ENCODE measurements at places on chromosomes 16 and 17. TPM values are rescaled to one million over a fixed set of nuclear protein-coding genes. Genes with fewer than 3 reads are reported as not detected.

The OXLD1 gene
- 45.3 TPM for total RNA-seq

The C16orf54 gene
- total RNA-seq: 1.1 TPM

The FKBP10 gene
- total RNA-seq: 12.6 TPM

The CEP295NL gene
- total RNA-seq: 4.2 TPM

The PRAC2 gene
- total RNA-seq: not detected

DNA sequence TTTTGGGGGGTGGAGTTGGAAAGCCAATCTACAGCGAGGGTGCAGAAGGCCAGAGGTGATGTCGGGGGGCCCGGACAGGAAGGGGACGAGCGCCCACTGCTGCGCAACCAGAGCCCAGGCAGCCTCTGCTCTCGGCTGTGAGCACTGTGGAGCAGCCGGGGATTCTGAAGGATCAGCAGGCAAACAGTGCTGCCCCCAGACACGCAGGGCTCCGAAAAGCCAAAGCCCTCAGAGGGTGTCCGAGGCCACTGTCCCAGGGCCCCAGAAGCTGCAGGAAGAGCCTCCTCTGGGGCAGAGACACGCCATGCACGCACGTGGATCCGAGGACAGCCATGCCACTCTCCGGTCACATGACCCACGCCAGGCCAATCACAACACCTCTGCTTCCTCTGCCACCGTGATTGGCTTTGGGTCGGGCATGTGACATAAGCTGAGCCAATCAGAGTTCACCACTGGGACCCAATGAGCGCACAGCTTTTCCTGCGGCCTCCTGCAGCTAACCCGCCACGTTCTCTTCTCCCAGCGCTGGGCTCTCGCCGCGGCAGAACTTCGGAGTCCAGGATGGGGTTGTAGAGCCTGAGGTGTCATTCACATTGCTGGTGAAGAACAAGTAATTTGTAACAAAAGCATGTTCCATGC lies 40.7 kb downstream of the ACTG1 start:
- H3K27me3 ChIP-seq: no peaks in the 10 kb centered on the region
- peak overlapping the region; percentile 12 for H3K4me3 ChIP-seq
- H3K4me1 ChIP-seq: peaks cover 14% of the 10 kb centered on the region
- peak overlapping the region; percentile 40 for H3K27ac ChIP-seq
- DNase-seq: peak; percentile 94

GRCh38 chr17:47205419-47205963 lies 3.7 kb upstream of the MYL4 start:
- H3K27me3 ChIP-seq: no peaks in the 10 kb centered on the region
- no peak for DNase-seq
- H3K4me3 ChIP-seq: no peak overlapping the region
- peaks cover 18% of the 10 kb centered on the region for H3K4me1 ChIP-seq

- H3K27me3 ChIP-seq: no peaks in the 10 kb centered on the region
- H3K36me3 ChIP-seq: no peaks in the 10 kb centered on the region
- H3K4me1 ChIP-seq: peaks cover 23% of the 10 kb centered on the region
- no peak overlapping the region for H3K27ac ChIP-seq
Measured at GRCh38 chr16:84509032-84509950, 4.8 kb upstream of the MEAK7 start.

GRCh38 chr17:54623746-54624145 lies 276.9 kb upstream of the TOM1L1 start:
- H3K27ac ChIP-seq: no peak overlapping the region
- no peaks in the 10 kb centered on the region for H3K27me3 ChIP-seq
- H3K4me3 ChIP-seq: no peak overlapping the region
- H3K4me1 ChIP-seq: no peaks in the 10 kb centered on the region
- DNase-seq: no peak

DNA sequence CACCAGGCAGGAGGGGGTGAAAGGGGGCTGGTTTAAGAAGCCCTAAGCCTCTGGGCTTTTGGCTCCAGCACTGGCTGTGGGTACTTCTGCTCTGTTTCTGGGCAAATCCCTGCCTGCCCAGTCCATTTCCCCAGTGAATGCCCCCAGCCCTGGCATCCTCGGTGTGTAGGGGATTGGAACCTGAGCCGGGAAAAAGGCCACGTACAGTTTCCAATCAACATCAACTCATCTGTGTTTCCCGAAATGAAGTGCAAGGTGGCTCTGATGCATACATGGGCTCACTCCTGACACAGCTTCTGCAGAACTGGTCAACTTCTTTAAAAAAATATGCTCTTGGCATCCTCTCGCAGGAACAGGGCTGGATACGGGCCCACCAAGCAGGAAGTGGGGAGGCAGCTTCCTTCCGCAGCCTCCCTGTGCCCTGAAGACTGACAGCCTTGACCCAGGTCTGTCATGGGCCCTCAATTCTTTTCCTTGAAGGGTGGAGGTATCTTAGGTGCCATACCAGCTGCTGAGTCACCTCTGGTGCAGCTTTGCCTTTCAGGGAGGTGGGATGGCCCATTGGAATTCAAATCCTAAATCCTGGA lies 73.3 kb downstream of the N4BP1 start:
- H3K36me3 ChIP-seq: peaks cover 23% of the 10 kb centered on the region
- H3K4me1 ChIP-seq: peaks cover 69% of the 10 kb centered on the region
- no peaks in the 10 kb centered on the region for H3K27me3 ChIP-seq
- H3K4me3 ChIP-seq: no peak overlapping the region
- H3K27ac ChIP-seq: peak overlapping the region; percentile 84
- no peak for DNase-seq

DNA sequence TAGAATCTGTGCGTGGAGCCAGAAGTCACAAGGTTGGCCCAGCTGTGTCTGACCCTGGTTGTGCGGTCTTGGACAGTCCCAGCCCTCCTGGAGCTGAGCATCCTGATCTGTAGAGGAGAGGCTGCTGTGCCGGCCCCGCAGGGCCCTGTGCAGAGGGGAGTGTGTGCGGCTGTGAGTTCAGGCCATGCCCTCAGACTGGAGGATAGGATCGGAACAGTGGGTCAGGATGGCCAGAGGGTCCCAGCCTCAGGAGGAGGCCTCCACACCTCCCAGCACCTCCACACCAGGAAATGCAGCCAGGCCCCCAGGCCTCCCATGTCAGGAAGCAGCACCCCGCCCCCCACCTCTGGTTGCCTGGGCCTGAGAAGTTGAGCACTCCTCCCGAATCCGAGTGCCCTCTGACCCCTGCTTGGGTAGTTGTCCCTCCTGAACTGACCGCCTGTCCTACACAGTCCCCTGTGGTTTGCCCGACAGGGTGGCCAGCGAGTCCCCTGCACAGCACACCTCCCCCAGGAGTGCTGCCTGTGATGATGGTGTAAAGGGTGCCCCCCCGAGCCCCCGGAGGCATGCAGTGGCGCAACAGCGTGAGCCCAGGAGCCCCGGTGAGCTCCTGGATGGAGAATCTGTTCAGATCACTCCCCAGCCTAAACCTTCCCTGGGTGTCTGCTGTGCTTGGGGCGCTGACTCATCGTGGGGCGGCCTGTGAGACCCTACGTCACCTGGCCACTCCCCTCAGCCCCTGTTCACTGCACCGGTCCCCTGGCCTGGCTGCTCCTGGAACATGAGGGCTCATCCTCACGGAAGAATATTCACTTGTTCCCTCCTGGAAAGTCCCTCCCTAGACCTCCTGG lies 285.2 kb downstream of the SEC14L1 start:
- H3K27ac ChIP-seq: peak overlapping the region; percentile 77
- H3K27me3 ChIP-seq: no peaks in the 10 kb centered on the region
- peaks cover 99% of the 10 kb centered on the region for H3K4me1 ChIP-seq
- no peaks in the 10 kb centered on the region for H3K36me3 ChIP-seq
- peak; percentile 87 for DNase-seq
- no peak overlapping the region for H3K4me3 ChIP-seq

GRCh38 chr17:40176754-40177110 lies 538 bp upstream of the RAPGEFL1 start:
- H3K36me3 ChIP-seq: peaks cover 20% of the 10 kb centered on the region
- H3K27me3 ChIP-seq: no peaks in the 10 kb centered on the region
- peak overlapping the region; percentile 67 for H3K4me3 ChIP-seq
- H3K27ac ChIP-seq: peak overlapping the region; percentile 88
- H3K4me1 ChIP-seq: peaks cover 41% of the 10 kb centered on the region

DNA sequence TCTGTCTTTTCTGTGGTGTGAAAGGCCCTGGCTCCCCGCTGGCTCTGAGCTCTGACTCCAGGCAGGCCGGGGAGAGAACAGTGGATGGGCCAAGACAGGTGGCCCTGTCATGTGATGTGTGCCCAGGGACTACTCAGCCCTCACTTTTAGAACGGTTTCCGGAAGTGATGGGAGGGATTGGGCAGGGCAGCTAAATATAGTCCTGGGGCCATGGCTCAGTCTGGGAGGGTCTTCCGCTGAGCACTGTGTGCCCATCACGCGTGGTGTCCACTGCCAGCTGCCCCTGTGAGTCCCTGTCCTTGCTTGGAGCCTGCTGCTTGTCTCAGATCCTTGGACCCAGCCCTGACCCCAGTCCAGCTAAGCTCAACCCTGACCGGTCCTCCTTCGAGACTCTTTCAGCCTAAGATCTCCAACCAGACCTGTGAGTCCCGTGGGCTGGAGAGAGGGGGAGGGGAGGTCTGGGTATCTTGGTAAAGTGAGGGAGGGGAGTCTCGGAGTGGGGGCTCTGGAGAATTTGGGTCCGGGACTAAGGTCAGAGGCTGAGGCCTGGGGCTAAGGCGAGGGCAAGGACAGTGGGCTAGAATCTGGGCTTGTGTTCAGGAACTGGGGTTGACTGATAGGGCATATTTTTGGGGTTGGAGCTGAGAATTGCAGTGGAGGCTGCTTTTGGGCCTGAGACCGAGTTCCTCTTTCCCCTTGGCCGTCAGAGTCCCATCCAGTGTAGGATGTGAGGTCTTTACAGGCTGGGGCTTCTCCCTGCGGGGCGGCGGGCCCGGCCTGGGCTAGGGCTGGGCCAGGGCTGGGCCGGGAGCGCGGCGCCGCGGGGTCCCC lies at the start of gene TRIM72:
TRIM72 (plus strand) TSS at position 243 of the 831 bp plus-strand sequence. CDS start 620 bp downstream, outside the sequence.
- no peak within 1 kb of the TSS for H3K27ac ChIP-seq
- peaks cover 32% of the 10 kb centered on the region for H3K4me1 ChIP-seq
- H3K4me3 ChIP-seq: peak within 1 kb of the TSS; percentile 54
- peaks cover 28% of the 10 kb centered on the region for H3K27me3 ChIP-seq
- no peaks in the 10 kb centered on the region for H3K36me3 ChIP-seq

GRCh38 chr16:52676959-52677358 lies 130.0 kb upstream of the TOX3 start:
- H3K36me3 ChIP-seq: no peaks in the 10 kb centered on the region
- no peak overlapping the region for H3K27ac ChIP-seq
- H3K27me3 ChIP-seq: no peaks in the 10 kb centered on the region
- H3K4me1 ChIP-seq: no peaks in the 10 kb centered on the region

DNA sequence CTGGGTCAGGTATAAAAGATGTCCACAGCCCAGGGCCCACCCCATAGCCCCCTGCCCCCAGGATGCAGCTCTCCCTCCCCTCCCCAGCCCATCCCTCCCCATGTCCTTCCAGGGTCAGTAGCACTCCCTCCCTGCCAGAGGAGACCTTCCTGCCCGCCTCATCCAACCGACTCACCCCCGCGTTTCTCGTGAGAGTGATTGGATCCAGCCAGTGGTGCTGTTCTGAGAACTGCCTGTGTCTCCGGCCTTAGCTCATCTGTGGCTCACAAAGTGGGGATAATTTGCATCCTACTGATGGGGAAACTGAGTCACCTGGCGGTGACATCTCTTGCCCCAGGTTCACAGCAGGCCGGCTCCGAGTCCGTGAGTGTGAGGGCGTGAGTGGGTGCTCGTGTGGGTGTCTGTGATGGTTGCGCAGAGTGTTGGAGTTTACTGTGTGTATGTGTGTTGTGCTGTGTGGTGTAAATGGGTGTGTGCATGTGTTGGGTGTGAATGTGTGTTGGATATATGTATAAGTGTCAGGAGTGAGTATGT lies 90.7 kb upstream of the GSE1 start:
- H3K4me3 ChIP-seq: no peak overlapping the region
- H3K27ac ChIP-seq: no peak overlapping the region
- H3K36me3 ChIP-seq: no peaks in the 10 kb centered on the region

DNA sequence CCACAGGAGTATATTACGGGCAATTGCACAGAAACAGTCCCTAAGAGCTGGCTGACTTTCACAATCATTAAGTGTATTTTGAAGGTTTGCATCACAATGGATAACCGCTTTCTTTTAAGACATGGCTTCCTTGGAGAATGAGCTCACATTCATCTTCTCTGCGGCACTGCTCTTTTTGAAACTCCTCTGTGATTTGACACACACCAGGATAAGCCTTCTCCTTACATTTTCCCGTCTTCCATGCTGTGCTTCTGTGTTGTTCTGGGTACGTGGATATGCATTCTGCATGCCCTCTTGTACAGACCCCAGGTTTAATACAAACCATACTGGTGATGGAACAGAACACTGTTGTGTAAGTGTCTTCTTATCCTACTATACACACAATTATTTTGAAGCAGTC lies 89.5 kb upstream of the METRNL start:
- no peaks in the 10 kb centered on the region for H3K27me3 ChIP-seq
- H3K4me3 ChIP-seq: no peak overlapping the region
- DNase-seq: no peak
- peaks cover 15% of the 10 kb centered on the region for H3K4me1 ChIP-seq

DNA sequence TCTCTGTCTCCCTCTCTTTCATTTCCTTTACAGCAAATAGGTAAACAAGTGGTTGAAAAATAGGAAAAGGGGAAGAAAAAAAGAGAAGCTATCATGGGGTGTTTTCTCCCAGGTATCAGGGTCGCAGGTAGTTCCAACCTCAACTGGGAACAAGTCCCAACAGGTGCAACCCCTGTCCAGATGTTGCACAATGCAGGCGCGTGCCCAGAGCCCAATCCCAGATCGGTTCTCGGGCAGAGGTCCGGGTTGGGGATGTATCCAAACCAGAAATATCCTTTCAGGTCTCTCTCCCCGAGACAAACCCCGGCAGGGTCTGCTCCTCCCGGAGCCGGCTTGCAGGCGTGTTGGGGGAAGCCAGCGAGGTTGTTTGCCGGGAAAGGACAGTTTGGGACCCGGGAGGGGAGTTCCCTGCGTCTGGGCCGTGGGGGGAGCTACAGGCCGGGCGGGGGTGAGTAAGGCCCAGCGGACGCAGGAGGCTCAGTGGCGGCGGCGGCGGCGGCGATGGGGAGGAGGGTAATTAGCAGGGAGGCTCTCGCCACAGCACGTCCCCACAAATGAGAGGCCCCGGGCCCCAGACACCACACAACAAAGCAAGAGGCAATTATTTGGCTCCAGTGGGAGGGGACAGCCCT lies 21.2 kb upstream of the SP6 start:
- DNase-seq: no peak
- H3K4me1 ChIP-seq: peaks cover 16% of the 10 kb centered on the region
- H3K4me3 ChIP-seq: no peak overlapping the region
- no peak overlapping the region for H3K27ac ChIP-seq
- peaks cover 77% of the 10 kb centered on the region for H3K27me3 ChIP-seq

GRCh38 chr16:17303101-17303500 lies 167.7 kb downstream of the XYLT1 start:
- no peak overlapping the region for H3K27ac ChIP-seq
- H3K4me3 ChIP-seq: no peak overlapping the region
- no peaks in the 10 kb centered on the region for H3K27me3 ChIP-seq
- no peaks in the 10 kb centered on the region for H3K36me3 ChIP-seq

- H3K36me3 ChIP-seq: no peaks in the 10 kb centered on the region
- no peak overlapping the region for H3K27ac ChIP-seq
- H3K27me3 ChIP-seq: no peaks in the 10 kb centered on the region
- no peak for DNase-seq
Measured at GRCh38 chr17:22272363-22273146, 580.2 kb downstream of the KCNJ18 start.

- peaks cover 28% of the 10 kb centered on the region for H3K36me3 ChIP-seq
- DNase-seq: no peak
- peak overlapping the region; percentile 90 for H3K27ac ChIP-seq
- peak overlapping the region; percentile 87 for H3K4me3 ChIP-seq
Measured at GRCh38 chr16:57999366-57999970, 1.0 kb downstream of the ZNF319 start.
